Activated CD4-positive, alpha-beta memory T cell treated with anti-CD3 and anti-CD28 coated beads, Interleukin-2, amount 10 ng/mL, durations not matched to agents 7 days and 5 days (primary cell): ENCODE measurements at places on chromosomes 13 and 19.

DNA sequence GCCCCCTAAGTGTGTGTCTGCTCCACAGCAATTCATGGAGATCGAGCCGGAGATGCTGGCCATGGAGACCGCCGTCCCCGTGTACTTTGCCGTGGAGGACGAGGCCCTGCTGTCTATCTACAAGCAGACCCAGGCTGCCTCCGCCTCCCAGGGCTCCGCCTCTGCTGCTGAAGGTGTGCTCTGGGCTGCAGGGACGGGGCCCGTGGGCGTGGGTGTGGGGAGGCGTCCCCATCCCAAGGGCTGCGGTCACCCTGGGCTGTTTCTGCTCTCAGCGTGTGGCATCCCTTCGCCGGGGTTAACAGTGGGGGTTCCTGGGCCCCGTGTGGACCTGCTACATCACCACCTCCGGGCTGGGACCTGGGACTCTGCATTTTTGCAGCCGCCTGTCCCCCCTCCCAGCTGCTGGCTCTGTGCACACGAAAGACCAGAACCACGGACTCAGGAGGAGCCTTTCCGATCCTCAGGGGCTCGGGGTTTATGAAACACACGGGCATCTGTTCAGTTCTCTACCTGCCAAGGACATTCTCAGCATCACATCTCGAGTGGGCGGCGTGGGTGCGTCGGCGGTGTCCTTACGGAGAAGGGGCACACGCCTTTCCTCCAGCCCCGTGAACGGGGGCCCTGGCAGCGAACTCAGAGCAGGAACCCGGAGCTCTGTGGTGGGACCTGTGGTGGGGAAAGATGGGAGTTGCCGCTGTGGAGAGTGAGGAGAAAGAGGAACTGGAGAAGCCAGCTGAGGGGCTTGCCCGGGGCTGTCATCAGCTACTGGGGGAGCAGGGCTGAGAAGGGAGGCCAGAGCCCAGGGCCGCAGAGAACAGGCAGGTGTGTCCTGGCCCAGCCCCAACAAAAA lies 7.8 kb downstream of the NCLN start:
- DNase-seq, result no peak

DNA sequence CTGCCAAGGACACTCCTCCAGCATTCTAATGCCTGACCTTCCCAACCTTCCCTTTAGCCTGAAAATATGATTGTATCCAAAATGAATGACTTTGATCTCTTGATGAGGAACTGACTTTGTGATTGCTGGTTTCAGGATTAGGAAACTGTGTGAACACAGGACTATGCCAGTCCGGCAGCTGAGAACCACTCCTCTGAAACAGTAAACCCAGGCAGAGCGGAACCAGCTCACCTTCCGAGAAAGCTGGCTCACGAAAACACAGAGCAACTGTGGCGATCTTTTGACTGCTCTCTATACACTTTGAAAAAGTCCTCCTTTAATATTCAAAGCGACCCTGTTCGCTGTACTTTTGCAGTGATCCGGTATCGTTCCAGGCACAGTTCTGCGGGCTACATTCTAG lies 258.8 kb upstream of the IRS2 start:
- DNase-seq, result no peak

DNA sequence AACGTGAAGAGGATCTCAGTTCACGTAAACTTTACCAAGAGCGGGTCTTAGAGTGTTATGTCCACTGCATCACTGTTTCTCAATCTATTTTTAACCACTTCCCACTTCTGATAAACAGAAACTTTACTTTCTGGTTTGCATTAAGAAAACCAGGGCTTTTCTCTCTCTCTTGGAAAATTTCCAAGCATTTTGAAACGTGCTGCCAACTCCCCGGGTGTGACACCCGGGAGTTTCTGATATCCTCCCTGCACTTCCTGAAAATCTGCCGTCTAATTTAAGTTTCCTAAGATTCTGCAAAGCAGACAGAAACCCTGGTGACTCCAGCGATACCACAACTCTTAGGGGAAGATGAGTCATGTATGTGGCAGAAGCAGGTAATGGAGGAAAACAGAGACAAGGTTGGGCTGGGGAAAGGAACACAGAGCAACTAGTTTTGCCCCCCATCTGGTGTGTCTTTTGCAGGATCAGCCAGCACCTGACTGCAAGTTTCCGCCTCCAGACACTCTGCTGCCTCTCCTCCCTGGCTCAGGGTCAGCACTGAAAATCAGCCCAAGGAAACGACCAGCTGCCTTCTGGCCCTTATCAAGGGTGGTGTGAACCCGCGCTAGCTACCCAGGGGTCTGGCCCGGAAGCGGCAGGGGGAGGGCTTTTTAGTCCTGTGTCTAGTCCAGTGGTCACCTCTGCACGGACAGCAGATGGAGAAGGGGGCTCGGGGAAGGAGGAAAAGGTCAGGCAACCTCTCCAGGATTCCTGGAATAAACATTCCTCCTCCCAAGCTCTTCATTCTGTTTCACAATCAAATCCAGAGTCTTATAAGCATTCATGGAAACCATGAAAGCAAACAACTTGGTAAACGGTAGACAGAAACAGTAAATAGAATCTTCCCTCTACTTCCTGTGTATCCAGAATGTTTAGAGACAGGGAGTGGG lies 11.3 kb upstream of the FFAR2 start:
- DNase-seq, result peak; percentile 42

GRCh38 chr13:22744688-22745452 lies 435.9 kb upstream of the SGCG start:
- no peak for DNase-seq

- DNase-seq, result no peak
Measured at GRCh38 chr13:94192431-94192975, 287.0 kb downstream of the DCT start.

DNA sequence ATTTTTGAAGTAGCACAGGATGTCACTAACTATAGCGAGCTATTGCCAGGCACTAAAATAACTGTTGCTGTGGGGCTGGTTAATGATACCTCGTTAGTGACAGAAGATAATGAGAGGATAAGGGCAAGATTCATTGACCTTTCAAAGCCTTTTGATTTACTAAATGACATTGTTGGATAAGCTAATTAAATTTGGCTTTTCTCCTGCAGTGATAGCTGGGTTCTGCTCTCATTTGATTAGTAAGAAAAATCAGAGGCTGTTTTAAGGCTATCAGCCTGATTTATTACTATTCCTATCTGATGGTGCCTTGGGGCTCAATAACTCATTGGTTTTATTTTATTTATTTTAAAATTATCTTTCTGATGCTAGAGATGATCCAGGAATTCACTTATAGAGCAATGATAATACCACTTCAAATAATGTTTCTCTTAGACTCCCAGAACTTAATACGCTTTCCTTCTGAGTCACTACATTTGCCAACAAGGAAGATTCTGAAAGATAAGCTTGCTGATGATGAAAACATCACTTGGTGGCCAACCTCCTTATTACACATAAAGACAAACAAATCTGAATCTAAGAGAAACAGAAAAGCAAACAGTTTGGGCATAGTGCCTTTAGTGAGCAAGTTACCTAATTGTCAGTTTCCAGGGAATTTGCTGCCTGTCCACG lies 501.3 kb upstream of the ARGLU1 start:
- no peak for DNase-seq

GRCh38 chr13:110985541-110985940 lies 70.7 kb upstream of the ANKRD10 start:
- DNase-seq, result no peak

DNA sequence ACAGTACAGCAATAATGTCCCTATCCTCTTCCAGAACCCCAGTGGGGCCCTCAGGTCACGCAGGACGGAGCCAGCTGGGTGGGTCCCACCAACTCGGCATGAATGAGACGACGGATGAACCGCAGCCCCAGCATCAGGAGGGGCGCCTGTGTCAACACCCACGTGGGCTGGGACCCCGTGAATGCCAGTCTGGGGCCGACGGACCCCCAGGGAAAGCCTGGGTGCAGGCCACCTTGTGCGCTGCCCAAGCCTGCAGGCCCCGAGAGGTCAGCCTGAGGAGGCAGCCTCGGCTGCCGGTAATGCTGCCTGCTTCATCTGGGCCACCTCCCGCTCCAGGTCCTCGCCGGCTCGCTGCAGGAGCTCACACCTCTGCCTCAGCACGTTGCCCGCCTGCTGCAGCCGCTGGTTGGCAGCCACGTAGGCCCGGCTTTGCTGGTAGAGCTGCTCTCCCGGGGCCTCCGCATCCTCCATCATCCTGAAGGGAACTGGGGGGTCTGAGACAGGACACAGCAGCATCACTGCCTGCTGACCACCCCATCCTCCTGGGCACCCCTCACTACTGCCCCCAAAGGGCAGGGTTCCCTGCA lies 4.2 kb downstream of the C19orf25 start:
- no peak for DNase-seq

DNA sequence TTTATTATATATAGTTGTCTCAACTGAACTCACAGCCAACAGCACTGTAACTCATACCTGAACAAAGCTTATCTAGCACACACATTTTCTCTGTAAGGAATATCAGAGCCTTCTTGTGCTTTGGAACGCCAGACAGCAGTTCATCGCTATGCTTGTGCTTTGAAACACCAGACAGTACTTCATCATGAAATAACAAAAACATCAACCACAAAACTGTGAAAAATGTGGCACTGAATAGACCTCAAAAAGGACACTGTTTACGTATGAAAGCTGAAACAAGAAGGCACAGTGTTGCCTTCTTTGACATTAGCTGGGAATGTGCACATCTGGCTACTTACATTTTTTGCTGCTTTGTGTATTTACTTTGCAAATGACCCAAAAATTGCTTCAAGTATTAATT lies 160.2 kb downstream of the PDS5B start:
- no peak for DNase-seq

GRCh38 chr13:98026457-98026857 lies 73.0 kb downstream of the IPO5 start:
- DNase-seq, result no peak

DNA sequence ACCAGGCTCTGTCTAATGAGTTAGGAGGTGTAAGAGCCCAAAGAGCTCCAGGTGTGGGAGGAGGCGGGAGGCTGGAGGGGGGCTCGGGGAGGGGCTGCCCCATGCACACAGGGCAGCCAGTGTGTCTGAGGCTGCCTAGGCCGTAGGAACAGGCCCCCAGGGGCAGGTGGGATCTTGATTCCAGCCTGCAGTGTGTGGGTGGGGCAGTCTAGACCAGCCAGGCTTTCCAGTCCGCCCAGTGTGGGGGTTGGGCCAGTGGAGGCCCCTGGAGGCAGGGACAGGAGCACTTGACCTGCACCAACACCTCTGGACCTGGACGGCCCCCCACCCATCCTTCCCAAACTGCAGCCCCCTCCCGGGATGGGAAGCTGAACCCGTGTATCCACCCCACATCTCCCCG lies 5.4 kb upstream of the CAMSAP3 start:
- no peak for DNase-seq

DNA sequence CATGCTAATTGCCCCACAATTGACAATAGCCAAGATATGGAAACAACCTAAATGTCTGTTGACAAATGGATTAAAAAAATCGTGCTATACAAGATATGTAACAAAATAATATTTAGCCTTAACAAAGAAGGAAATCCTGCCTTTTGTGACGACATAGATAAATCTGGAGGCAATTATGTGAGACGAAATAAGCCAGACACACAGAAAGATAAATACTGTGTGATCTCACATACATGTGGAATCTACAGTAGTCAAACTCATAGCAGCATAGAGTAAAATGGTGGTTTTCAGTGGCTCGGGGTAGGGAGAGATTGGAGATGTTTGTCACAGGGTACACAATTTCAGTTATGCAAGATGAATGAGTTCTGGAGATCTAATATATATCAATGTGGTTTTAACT lies 895.8 kb downstream of the SLITRK6 start:
- no peak for DNase-seq

GRCh38 chr13:51912091-51912490 lies 50.3 kb downstream of the CCDC70 start:
- no peak for DNase-seq

GRCh38 chr19:42005504-42005903 lies 11.5 kb upstream of the ATP1A3 start:
- no peak for DNase-seq

- DNase-seq, result no peak
Measured at GRCh38 chr13:65855242-65855805, 1374.8 kb downstream of the PCDH9 start.

DNA sequence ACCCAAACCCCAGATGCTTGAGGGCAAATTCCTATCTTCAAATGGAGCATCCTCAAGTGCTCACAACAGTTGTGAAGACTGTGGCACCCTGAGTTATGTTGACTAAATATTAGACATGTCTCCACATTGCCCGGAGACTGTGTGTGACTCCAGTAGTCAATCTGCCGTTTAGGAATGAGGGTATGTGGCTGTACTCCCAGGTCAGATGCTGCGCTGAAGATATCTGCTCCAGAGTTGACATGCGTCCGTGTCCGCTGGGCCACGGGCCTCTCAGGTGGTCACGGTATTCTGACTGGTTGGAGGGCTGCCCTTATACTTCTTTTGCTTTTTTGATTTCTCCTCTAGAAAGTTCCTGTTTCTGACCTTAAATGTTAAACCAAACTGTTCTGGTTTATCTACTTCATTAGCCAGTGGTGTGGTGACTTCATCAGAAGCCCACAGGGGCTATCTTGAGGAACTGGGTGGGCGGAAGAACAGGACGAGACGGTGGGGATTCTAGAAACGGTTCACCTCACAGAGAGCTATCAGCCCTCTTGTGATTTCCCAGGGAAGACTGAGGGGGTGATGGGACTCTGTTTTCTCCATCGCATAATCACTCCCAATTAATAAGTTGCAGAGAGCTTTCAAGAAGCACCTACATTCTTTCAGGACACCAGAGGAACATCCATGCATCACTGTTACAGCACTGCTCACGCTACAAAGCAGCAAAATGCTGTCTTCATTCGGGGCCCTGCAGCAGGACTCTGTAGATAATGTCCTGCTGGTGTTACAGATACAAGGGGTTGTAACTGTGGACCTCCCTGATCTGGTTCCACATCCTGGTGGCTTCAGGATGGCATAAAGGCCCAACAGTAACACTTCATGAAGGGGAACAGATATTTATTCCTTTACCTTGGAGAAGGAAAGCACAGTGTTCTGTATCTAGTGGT lies 1.3 kb upstream of the LCP1 start:
- DNase-seq, result no peak

DNA sequence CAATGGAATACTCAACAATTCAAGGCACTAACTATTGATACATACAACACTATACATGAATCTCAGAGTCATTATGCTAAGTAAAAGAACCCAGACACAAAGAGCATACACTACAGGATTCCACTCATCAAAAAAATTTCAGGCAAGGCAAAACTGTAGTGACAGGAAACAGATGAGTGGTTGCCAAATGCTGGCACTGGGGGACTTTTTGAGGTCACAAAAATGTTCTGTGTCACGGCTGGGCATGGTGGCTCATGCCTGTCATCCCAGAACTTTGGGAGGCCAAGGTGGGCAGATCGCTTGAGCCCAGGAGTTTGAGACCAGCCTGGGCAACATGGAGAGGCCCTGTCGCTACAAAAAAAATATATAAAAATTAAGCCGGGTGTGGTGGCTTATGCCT lies 129.4 kb downstream of the KL start:
- no peak for DNase-seq

GRCh38 chr19:10226376-10227025 lies 4.6 kb downstream of the S1PR2 start:
- DNase-seq, result no peak
